Gastrocnemius medialis (tissue), 4 donors: ENCODE measurements at places on chromosomes 4 and X.
A peak's percentile ranks its signal among the peaks of the same experiment; 100 is the strongest.

- no peak for DNase-seq
These were observed 226.1 kb downstream of the COX18 start for GRCh38 chr4:72843466-72843865.

GRCh38 chr4:114271031-114271430 lies 291.6 kb upstream of the ARSJ start:
- no peak for DNase-seq

- DNase-seq = no peak
These were observed 184.0 kb downstream of the UGT8 start for GRCh38 chr4:114782415-114783214.

- no peak for DNase-seq
These were observed 7.4 kb upstream of the DYNLT3 start for GRCh38 chrX:37854748-37855147.

DNA sequence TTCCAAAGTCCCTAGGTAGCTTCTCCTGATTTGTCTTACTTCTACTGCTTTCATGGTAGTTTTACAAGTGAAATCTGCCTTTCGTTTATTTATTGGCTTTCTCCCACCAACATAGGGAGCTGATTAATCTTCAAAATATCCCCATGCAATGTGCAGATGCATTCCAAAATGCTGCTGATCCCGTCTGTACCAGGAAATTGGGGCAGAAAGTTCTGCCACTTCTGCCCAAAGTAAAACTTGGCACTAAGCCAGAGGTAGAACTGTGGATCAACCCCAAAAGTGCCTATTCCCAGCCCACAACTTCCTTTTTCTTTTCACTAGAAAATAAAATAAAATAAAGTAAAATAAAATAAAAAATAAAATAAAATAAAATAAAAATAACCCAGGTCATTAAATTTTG lies 47.3 kb upstream of the PPARGC1A start:
- DNase-seq = no peak

- no peak for DNase-seq
These were observed 52.3 kb downstream of the IL1RAPL2 start for GRCh38 chrX:104618106-104618895.

DNA sequence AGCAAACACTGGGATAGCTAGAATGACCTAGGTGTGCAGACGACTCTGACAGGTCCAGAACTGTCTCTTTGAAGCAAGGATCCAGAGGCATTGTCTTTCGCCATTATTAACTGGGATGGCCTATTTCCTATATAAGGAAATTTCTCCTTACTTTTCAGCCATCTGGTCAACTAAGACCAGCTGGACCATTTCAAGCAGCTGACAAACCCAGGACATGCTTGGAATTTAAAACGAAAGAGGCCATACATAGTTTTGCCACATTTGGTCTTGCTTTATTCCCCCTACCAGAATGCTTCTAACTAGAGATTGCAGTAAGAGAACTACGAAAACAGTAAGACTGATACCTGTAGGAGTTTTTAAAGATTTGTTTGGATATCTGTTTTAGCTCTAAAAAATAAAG lies 87.0 kb downstream of the GLRA2 start:
- DNase-seq = no peak

- no peak for DNase-seq
These were observed 224.6 kb upstream of the PPARGC1A start for GRCh38 chr4:24114444-24114843.

DNA sequence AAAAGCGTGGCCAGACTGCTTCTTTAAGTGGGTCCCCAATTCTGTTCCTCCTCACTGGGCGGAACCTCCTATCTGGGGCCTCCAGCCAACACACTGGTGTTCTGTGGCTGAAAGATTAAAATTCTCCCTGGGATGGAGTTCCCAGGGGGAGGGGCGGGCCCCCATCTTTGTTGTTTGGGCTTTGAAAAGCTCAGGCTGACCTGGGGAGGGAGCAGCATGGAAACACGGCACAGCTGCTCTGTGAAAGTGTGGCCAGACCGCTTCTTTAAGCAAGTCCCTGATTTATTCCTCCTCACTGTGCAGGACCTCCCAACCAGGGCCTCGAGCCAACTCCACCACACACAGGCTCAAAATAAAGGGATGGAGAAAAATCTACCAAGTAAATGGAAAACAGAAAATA lies 219.5 kb downstream of the TMEM47 start:
- DNase-seq = peak; percentile 13

GRCh38 chr4:177001271-177002175 lies 208.8 kb upstream of the VEGFC start:
- DNase-seq = no peak

DNA sequence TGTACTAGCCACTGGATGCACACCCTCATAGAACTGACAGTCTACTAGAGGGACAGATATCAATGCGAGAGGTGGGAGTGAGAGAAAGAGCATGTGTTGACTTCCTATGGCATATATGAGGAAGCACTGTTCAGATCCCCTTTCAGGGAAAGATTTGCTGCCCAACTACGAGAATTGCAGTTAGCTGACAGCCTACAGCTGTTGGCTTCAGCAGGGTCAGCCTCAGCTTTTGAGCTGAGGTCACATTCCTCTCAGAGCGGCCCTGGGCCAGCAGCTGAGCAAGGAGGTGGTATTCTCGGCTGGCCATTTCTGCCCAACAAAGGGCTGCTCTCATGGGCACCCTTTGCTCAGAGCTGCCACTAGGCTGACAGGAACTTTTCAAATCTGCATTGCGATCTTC lies 580.2 kb downstream of the MID1IP1 start:
- DNase-seq = no peak

DNA sequence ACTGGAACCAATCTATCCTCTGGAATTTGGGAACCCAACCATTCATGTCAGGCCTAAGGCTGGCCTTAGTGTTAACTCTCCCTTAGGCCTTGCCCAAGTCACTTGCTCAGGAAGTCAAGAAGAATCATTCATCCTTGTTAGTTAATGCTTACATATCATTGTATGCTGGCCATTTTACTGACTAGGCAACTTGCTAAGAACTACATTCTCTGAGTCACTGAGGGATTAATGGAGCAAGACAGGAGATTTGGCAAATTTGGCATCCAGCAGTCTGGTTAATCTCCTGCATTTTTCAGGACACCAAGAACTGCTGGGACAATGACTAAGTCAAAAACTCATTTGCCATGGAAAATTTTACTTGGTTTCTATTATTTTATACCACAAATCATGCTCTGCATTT lies 115.8 kb upstream of the DDIT4L start:
- no peak for DNase-seq

GRCh38 chrX:100931218-100931924 lies 2.7 kb upstream of the XKRX start:
- no peak for DNase-seq

- no peak for DNase-seq
These were observed 72.2 kb downstream of the PPP3CA start for GRCh38 chr4:101274888-101275752.

DNA sequence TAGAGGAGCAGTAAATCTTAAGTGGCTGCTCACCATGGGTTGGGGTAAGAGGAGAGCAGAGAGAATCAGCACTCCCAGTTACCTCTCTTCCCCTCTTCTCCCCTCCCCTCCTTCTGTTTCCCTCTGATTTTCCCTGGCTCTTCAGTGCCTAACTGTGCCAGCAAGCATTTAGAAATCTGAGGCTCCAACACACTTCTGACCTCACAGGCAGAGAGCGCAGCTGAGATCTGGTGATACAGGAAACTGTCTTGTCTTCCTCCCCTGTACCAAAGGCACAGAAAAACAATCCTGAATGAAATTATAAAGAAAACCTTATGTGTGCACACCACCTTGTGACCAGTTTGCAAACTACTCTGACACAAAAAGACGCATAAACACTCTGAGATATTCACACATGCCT lies 82.4 kb upstream of the SMIM10 start:
- DNase-seq = no peak

- no peak for DNase-seq
These were observed 29.9 kb downstream of the VCX2 start for GRCh38 chrX:8140986-8141744.

DNA sequence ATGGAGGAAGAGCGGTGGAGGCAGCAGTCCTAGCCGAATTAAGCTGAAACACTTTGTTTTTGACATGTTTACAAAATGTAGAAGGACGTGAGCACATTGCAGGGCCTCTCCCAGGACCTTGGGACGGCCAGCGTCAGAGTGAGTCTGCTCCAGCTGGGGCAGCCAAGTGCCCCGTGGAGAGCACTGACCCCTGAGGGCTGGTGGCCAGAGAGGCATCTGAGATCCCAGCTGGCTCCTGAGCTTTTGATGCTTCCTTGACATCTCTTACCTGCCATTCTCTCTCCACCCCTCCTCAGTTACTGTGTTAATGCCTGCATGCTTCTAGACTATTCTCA lies 24.7 kb downstream of the NAT8L start:
- DNase-seq = peak; percentile 8

DNA sequence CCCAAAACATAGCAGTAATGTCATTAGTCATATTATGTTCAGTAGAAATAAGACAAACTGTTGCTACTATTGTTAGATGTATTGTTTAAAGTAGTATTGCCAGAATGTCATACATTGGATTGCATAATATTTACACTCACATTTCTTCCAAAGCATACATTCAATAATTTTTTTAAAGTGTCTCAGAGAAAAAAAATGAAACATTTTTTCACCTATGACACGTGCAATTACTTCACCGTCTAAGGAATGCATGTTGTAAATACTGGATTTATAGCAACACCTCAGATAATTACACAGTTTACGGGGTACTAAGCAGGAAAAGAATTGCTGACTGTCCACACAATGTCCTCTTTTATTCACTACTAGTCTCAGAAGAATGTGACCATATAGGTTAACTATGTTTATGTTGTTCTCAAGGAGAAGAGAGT lies 162.1 kb downstream of the PCDH18 start:
- DNase-seq = no peak

GRCh38 chr4:117965622-117966021 lies 68.7 kb upstream of the NDST3 start:
- DNase-seq = no peak

DNA sequence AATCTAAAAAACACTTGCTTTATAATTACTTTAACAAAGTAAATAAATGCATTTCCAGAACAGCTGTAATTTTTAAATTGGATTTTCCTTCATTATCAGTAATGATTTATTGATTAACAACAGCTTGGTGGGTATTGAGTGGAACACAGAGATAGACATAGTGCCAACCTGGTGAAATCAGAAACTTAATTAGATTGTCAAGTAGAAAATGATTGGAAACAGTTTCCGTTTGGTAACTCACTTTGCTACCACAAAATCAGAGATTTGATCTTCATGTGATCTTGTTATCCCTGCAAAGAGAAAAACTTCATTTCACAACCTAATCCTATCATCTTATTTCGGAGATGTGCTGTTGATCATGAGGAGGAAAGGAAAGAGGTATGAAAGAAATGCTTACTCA lies 70.8 kb downstream of the CAPN6 start:
- no peak for DNase-seq

DNA sequence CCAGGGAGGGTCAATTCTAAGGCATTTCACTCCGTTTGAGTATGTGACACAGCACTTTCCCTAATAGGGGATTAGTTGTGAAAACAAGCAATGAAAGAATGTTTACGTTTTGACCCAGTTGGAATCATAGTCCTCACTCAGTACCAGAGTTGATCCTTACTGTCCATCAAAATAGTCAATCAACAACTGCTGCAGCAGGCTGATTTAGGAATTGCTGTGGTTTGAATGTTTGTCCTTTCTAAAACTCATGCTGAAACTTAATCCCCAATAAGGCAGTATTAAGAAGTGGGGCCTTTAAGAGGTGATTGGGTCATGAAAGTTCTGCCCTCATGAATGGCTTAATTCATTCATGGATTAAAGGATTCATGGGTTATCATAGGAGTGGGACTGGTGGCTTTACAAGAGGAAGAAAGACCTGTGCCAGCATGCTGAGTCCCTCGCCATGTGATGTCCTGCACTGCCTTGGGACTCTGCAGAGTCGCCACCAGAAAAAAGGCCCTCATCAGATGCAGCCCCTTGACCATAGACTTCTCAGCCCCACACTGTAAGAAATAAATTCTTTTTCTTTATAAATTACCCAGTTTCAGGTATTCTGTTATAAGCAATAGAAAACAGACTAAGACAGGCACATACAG lies 3.1 kb upstream of the FBXL5 start:
- no peak for DNase-seq

DNA sequence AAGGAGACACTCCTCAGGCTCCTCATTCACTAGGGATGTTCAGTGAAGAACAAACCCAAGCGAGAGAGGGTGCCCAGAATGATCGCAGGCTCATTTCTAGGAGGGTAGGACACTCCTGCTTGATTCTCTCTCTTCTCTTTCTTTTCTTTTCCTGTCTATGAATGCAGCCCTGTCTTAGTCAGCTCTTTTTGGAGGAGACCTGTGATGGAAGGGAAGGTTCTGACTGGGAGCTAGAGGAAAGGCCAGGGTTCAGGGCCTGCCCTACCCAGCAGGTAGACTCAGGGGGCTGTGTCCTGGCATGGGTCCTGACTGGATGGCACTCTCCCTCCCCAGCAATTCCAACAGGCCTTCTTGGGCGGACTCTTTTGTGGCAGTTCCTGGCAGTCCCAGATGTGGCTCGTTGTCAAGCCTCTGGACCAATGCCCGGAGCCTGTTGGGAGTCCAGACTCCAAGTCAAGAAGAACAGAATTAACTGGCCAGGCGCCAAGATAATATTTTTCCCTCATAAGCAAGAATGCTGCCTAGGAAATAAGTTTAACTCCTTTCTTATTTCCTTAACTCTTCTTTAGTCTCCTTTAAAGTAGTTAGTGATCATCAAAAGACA lies 139.4 kb upstream of the SCML1 start:
- DNase-seq = peak; percentile 35

DNA sequence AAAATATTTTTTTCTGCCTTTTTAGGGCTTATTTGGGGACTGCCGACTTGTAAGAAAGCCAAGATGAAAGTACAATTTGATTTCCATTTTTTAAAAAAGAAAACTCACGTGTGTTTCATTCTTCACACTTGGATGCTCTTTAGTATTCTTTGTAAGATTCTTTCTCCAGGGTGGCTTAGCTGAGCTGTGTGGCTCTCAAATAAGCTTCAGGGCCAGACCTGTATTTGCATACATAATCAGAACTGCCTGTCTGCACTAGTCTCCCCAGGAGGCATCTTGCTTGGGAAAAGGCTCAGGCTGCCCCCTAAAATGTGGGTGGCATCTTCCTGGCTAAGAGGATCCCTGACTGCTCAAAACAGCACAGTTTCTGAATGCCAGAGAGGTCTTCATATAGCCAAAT lies 498.4 kb downstream of the MID1IP1 start:
- DNase-seq = no peak
